ENCODE measurements at places on chromosomes 11 and 22.

DNA sequence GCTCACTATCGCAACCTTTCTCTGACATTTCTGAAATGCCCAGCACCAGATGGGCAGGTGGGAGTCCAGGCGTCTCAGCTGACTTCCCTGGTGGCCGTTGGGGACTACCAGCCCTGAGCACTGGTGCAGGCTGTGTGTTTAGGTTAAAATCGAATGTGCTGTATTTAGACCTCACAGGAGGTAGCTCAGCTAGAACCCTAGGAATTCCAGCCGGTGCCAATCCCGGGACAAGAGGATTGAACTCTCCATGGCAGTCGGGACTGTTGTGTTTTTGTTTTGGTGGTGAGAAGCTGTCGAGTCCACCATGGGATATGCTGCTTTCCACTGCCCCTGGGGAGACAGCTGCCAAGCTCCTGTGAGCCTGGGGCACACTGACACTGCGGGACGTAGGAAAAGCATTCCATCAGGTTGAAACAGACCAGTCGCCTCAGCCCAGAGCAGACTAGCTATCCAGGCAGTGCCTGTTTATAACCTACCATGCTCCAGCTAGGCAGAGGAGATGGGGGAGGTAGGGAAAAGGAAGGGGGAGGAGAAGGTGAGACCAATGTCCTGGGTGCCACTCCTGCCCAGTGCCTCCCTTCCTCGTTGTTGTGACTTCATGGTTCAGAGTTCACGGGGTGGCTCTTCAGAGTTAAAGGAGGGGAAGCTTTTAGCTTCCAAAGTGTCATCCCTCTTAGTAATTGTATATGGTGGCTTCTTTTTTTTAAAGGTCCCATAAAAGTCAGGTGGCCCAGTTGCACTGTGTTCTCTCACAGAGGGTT lies 53.0 kb downstream of the MICAL2 start:
- no peak for DNase-seq

DNA sequence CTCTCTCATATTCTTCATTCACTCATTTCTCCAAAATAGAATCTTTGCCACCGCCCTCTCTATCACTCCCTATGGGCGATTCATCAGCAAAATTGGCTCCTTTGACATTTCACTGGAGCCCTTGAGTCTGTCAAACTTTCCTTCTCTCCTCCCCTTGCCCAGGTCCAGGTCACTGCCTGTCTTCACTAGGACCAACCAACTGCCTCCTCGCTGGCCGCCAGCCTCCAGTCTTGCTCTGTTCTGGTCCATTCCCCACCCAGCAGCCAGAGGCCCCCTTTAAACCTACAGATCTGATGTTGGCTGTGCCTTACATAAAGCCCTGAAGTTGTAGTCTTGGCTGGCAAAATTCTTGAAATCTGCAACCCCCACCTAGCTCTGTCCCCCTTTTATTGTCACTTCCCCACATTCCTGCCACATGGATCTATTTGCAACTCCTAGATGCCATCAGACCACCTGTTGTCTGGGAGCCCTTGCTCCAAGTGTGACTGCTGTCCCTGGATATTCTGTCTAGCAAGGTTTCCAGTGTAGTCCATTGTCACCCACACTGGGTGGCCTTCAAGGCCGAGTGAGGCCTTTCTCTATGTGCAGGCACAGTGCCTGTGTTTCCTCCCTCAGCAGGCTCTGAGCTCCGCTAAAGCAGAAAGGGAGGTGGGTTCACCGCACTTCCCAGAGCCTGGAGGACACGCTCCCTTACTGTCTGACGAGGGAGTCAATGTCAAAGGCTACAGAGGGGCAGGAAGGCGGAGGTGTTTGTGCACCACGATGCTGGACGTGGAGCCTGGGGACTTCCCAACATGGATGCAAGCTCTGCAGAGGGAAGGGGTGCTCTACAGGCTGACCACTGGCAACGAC lies 25.5 kb downstream of the MYEOV start:
- no peak for DNase-seq

GRCh38 chr22:32407312-32407711 lies 4.7 kb downstream of the RTCB start:
- no peak for DNase-seq

GRCh38 chr11:61056571-61056970 lies 45.7 kb upstream of the CD5 start:
- DNase-seq: no peak

DNA sequence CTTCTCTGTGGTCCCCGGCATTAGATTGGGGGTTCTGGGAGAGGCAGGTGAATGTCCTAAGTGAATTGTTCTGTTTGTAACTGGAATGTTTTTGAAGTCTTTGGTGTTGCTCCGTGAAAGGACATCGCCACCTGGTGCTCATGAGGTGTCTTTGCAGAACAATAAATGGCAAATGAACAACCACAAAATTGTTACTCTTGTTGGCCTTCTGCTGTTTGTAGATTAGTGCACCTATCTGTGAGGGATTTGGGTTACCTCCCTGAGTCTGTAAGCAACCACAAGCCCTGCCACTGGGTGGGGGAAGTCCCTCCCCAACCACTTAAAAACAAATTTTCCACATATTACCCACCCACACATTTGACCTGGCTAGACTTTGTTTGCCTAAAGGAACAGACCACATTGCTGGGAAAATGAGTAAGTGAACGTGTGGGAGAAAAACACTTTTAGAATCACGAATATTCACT lies 4.7 kb downstream of the MPEG1 start:
- peak; percentile 13 for DNase-seq

DNA sequence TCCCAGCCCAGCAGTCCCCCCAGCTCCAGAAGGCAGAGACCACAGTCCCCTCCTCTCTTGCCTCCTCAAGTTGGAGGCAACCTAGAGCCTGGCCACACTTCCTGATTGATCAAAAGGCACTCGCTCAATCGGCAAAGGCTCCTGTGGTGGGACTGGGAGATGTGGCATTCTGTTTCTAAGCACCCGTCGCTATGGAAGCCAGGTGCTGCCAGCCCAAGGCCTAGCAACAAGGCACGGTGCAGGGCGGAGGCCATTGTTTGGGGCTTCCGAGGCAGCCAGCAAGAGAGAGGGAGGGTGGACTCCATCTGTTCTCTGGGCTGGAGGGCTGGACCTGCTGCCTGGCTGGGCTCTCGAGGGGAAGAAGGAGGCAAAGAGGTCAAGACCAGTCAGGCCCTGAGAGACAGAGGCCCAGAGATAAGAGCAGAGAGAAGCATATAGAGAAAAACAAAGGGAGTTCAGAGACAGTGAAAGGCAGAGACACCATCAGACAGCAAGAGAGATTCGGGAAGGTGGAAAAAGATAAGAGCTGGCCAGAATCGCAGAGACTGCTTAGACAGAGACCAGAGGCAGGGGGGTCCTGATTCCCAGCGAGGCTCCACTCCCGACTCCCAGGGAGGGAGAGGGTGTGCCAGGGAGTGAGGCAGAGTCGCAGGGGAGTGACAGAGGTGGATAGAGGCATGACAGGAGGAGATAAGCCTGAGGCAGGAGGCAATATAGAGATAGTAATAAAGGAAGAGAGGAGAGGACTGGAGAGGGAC lies 21.2 kb downstream of the PDE2A start:
- no peak for DNase-seq

- DNase-seq: no peak
These were observed at the start of gene CARD10 for GRCh38 chr22:37519268-37520195. TSS of gene CARD10 (minus strand) at chr22:37519415. CDS start at chr22:37519200, 215 bp downstream.

- DNase-seq: no peak
These were observed 281.0 kb upstream of the C11orf87 start for GRCh38 chr11:109140857-109141515.

GRCh38 chr11:59708537-59708936 lies 5.1 kb downstream of the OR10V1 start:
- no peak for DNase-seq
